ENCODE measurements at places on chromosomes 16 and 17.
A peak's percentile ranks its signal among the peaks of the same experiment; 100 is the strongest.

DNA sequence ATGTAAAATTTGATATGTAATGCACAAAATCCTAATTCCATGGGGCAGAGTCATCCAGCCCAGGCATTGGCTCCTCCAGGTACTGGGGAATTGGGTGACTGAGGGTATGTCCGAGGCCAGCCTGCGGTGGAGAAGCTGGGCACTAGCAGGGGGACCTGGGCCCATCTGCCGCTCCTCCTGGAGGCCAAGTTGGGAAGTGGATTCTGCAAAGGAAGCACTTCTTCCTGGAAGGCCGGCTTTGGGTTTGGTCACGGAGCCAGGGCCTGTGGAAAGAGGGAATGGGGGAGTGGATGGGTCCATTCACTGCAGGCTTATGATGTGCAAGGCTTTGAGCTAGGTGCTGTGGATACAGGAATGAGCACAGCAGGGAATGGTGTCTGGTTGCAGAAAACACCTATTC lies 85.8 kb downstream of the GNAO1 start:
- no peak for DNase-seq

DNA sequence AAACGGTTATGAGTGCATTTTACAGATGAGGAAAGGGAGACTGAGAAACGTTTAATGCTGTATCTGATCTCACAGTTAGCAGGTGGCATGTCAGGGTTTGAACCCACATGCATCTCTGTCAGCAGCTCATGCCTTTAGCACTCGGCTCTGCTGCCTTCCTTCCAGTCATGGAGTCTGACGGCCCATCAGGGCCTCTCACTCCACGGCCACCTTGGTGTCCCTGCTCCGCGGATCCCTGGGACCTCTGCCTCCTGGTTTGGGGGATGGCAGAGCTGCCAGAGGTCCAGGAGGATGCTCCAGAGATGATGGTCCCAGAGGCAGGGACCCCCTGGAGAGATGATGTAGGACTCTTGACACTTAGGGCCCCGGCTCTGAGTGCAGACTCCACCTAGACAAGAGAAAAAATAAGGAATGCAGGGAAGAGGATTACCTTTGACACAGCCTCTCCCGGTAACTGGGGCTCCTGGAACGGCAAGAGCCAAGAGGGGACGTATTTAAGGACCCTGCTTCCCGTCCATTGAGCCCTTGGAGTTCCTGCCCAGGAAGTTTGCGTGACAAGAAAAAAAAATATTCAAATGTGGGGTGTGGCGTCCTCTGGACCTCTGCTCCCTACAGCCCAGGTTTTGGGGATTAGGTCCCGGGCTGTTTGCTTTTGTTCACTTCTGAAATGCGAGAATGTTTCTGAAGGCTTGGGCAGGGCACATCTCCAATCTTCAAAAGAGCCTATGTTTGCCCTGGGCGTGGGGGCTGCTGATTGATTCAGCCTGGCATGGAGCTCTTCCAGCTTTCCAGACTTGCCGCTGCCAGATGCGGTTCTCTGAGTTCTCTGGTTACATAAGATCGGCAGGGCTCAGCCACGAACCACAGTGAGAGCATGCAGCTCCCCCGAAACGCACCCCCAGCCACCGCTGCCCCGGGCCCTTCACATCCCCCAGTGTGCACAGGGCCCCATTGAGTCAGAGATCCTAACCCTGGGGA lies at the start of gene ALDH3A1:
Gene ALDH3A1 (minus strand): TSS at position 470 of the 978 bp plus-strand sequence. CDS start 3,169 bp downstream, outside the sequence.
- no peak for DNase-seq

GRCh38 chr16:22625967-22626366 lies 115.3 kb downstream of the NPIPB5 start:
- no peak for DNase-seq

- DNase-seq: no peak
These were observed 28.7 kb downstream of the GOSR1 start for GRCh38 chr17:30505868-30506417.

- DNase-seq: peak; percentile 57
These were observed 214.1 kb downstream of the RPTOR start for GRCh38 chr17:80758481-80759376.

DNA sequence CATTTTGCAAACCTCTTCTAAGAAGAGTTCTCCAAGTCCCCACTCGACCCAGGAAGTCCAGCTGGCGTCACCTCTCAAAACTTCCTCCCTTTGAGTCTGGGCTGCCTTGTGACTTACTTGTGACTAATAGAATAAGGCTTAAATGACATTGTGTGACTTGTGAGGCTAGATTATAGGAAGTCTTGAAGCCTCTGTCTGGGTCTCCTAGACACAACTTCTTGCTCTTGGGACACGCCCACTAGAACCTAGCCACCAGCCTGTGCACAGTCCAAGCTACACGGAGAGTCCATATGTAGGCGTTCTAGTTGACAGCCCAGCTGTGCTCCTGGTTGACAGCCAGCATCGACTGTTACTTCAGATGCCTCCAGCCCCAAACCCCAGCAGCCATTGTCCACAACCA lies 66.7 kb upstream of the TANC2 start:
- DNase-seq: peak; percentile 43

- no peak for DNase-seq
These were observed 82.6 kb upstream of the GNAO1 start for GRCh38 chr16:56108724-56109123.

DNA sequence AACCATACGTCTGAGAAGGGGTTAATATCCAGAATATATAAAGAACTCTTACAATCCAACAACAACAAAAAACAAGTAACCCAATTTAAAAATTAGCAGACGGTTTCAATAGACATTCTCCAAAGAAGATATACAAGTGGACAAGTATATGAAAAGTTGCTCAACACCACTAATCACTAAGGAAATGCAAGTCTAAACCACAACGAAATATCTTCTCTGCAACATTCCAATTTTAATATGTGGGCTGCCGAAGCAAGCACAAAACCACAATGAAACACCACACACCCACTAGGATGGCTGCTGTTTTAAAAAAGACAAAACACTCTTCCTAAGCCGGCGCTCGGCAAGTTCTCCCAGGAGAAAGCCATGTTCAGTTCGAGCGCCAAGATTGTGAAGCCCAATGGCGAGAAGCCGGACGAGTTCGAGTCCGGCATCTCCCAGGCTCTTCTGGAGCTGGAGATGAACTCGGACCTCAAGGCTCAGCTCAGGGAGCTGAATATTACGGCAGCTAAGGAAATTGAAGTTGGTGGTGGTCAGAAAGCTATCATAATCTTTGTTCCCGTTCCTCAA lies 5.9 kb upstream of the SLC13A2 start:
- no peak for DNase-seq

DNA sequence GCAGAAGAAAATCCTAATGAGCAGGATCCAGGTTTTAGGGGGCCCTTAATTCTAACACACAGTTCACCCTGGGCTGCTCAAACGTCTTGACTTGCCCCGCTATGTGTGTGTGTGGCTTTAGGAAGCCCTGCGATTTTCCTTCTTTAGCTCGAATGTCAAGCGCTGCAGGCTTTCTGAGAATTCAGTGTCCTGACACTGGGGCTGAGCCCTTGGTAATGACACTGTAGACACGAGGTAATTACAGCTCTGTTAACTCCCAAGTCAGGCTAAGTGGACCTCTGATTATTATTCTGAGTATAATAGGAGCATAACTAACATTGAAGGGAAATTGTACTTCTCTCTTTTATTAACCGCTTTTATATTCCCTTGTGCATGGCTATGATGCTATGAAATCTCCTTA lies 202.1 kb downstream of the RBFOX1 start:
- DNase-seq: no peak

- DNase-seq: no peak
These were observed 12.3 kb downstream of the FOXL1 start for GRCh38 chr16:86590501-86591144.

GRCh38 chr17:59396134-59396826 lies 64.8 kb downstream of the YPEL2 start:
- no peak for DNase-seq

DNA sequence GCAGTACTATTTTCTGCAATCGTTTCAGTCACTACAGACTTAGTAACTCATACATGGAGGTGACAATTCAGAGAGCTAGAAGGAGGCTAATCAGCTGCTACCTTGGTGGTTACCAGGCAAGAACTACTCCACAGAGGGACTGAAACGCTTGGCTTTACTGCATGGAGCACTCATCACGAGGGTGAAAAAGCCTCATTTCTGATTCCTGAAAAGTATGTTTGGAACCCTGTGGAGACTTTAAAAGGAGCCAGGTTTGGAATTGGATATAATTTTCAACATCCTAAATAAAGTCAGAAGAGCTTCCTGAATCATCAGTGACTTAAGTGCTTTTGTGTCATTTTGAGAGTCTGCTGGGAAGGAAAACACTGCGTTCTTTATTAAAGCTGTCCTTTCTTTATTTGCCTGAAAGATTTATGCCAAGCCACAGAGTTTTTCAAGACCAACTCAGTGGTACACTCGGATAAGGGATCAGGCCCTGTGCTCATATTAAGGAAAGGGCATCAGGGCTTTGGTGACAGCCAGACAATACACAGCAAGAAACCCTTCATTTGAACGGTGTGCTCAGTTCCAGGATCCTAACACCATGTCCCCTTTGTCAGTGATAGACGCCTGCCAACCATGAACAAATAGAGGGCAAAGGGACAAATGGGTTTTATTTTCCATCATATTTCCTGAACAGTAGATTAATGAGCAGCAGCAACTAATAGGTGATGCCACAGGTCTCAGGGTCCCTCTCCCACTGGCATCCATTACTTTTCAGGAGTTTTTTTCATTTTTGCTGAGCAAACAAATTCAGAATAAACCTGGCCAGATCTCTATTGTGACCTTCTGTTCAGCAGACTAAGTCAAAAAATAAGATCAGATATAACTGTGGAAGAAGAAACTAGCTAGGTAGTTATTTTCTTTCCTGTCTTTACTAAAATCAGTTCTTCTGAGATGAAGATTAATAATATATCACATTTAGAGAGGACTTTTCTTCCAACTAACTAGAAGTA lies 80.5 kb upstream of the CLEC18B start:
- no peak for DNase-seq

- no peak for DNase-seq
These were observed 129.5 kb downstream of the CDH13 start for GRCh38 chr16:82756283-82756599.

GRCh38 chr16:19437280-19437679 lies 19.6 kb downstream of the TMC5 start:
- no peak for DNase-seq

DNA sequence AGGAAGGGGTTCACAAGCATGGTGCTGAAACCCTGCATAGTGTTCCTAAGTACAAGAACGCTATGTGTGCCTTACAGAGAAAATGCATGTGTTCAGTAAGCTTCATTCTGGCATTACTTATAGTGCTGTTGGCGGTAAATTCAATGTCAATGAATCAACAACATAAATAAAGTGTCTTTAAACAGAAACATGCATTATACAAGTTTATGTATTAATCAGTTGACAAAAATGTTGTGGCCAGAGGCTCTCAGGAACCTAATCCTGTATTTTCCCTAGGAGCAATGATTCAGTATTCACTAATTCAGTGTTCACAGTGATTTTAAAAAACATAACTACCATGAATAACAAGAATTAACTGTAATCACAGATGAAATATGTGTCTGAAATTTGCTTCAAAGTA lies 47.1 kb upstream of the MYOCD start:
- no peak for DNase-seq

DNA sequence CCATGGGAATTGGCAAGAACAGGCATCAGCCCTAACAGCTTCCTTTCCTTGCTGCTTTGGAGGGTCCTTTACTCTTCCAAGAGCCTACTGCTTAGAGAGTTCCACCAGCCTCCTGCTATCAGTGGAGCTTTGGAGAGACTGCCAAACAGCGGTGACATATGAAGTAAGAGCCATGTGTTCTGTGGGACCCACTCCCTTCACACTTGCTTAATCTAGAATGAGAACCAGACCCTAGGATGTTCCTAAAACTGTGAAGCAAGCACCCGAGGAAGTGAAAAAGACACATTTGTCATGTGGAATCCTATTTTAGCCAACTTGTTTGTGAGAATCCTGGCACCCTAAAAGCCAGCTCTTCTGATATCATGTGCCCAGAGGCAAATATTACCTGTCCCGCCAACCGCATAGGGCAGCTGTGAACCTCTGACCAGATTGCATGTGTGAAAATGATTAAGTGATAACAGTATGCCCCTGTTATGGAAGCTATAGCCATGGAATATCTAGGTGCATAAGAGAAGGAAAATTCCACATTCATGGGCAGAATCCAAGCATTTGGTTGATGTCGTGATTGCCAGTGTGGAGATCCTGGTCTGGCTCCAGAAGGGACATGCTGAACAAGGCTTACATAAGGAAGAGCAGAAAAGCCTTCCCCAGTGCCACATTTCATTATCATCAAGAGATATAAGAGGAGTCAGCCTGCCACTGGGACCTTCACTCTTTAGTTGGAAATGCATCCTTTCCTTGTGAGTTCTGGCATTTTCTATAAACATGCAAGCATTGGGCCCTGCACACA lies 18.7 kb downstream of the RCVRN start:
- no peak for DNase-seq

GRCh38 chr17:65723431-65724151 lies 162.1 kb upstream of the AXIN2 start:
- DNase-seq: no peak

- no peak for DNase-seq
These were observed 2.7 kb upstream of the NLE1 start for GRCh38 chr17:35144840-35145239.

DNA sequence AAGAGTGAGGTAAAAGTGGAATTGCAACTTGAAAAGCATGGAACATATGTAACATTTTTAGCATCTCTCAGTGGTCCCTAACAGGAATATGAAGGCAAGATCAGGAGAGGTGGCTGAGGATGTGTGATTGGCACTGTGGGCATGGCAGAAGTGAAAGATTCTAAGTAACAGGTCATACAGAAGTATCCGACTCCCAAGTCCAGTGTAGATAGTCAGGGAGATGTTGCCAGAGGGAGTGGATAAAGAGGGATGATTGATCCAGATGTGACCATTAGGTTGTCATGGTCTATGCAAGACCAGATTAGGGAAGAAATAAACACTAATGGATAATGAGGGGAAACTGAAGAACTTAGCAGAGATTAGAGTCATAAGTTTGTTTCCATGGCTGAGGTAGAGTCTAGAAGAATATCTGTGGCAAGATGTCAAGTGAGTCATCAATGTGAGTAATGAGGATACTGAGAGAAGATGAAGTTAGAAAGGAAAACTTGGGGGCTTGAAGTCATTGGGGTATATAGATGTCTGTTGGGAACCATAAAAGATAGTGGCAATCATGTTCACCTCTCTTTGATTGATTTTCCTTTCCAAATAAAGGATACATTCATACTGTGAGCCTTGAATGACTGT lies 23.9 kb upstream of the CAPNS2 start:
- no peak for DNase-seq

DNA sequence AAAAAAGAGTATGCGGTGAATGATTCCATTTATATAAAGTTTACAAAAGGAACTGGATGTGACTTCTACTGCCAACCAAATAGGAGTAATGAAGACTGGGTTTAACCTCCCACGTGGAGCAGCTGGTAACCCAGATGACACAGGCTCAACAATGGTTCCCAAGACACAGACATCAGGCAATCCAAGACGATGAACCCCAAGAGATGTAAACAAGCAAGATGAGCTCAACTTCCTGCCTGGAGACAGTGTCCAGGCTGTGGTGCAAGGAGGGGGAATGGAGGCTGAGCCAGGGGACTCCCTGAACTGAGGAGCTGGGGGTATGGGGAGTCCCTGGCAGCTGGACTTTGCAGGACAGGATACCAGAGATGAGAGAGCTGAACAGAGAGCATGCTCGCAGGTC lies 104.7 kb downstream of the LITAF start:
- no peak for DNase-seq

GRCh38 chr17:933312-934073 lies 46.1 kb downstream of the NXN start:
- DNase-seq: no peak

GRCh38 chr17:57085448-57086068 lies 512 bp downstream of the AKAP1 start:
- peak; percentile 63 for DNase-seq

Data from CD4-positive, alpha-beta T cell treated with Interleukin-1 beta for 1 hour (primary cell).